ENCODE measurements at places on chromosomes 7 and 10. TPM values are rescaled to one million over a fixed set of nuclear protein-coding genes. Genes with fewer than 3 reads are reported as not detected.

- H3K27ac ChIP-seq = no peak overlapping the region
- no peaks in the 10 kb centered on the region for H3K27me3 ChIP-seq
Observed at GRCh38 chr10:77177589-77177988, 460.0 kb downstream of the KCNMA1 start.

GRCh38 chr10:102113261-102113955 lies 6.8 kb downstream of the LDB1 start:
- H3K27me3 ChIP-seq = no peaks in the 10 kb centered on the region
- H3K27ac ChIP-seq = peak overlapping the region; percentile 69
- DNase-seq = no peak
- H3K36me3 ChIP-seq = peaks cover 25% of the 10 kb centered on the region

DNA sequence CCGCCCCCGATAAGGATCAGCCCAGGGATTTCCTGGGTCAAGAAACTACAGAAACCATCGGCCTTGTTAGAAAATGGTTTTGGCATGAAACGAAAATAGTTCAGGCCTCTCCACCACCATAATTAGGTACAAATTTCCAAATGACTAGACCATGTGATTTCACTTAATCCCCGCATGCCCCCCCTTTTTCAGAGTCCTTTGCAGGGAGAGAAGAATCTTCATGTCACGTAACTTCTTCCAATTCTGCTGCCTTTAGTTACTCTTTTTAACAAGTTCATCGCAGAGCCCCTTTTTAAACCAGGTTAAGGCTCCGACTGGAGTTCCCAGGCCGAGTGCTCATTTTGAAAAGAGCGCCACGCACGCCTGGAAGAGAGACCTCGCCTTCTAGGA lies 3.4 kb downstream of the PDGFA start:
- no peak overlapping the region for H3K27ac ChIP-seq
- H3K4me3 ChIP-seq = no peak overlapping the region
- no peak for DNase-seq
- no peaks in the 10 kb centered on the region for H3K4me1 ChIP-seq
- no peaks in the 10 kb centered on the region for H3K36me3 ChIP-seq
- H3K27me3 ChIP-seq = peaks cover under 1% of the 10 kb centered on the region

DNA sequence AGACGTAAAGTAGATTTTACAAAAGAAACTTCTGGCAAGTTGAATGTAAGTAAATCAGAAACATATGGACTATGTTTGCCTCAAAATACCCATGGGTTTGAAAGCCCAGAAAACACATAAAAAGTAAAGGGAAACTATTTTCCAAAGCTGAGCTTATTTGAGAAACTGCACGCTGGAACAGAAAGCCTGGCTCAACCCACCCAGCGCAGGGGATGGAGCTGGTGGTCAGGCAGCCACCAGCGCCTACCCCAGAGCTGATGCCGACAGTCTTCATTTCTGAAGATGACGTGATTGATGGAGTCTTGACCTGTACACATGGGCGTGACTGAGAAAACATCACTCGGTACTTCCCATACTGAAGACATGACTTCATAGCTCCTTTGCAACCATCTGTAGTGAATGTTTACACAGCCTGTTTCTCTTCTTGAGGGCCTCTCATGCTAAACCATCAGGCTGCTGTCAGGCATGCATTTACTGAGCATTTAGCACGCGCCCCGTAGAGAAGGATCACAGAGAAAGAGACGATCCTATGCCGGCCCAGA lies 232.6 kb upstream of the AUTS2 start:
- H3K4me3 ChIP-seq = no peak overlapping the region
- no peaks in the 10 kb centered on the region for H3K4me1 ChIP-seq
- no peaks in the 10 kb centered on the region for H3K36me3 ChIP-seq
- DNase-seq = no peak
- no peaks in the 10 kb centered on the region for H3K27me3 ChIP-seq
- H3K27ac ChIP-seq = no peak overlapping the region

DNA sequence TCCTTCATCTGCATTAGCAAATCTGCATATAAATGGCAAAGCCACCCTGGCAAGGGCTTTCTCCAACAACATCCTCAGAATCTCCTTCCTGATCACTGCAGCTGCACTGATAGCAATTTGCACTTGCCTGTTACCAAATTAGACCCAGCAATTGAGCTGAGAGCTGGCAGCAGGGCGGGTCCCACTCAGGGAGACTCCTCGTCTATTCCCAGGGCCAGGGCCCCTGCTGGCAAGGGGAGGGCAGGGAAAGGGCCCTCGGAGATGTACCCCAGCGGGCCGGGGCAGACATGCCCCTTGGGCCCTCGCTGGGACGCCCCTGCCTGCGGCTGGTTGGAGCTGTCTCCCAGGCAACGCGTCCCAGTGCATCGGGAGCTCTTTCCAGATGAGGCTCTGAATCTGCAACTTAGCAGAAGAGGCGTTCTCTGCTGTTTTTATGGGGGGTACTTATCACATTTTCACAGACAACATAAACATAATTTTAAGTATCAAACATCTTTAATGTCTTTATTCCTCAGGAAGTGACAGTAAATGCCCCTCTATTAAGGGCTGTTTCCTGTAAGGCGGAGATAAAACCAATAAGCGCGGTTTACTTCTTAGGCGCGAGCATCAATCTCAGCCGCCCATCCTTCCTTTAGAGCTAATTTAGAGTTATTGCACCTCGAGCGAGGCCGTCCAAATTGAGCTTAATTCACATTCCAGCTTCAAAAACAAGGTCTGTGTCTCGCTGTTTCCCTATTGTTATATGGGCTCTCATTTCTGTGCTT lies 249.0 kb upstream of the PPP2R2D start:
- no peak for DNase-seq
- H3K4me1 ChIP-seq = no peaks in the 10 kb centered on the region
- no peak overlapping the region for H3K27ac ChIP-seq
- no peaks in the 10 kb centered on the region for H3K27me3 ChIP-seq

DNA sequence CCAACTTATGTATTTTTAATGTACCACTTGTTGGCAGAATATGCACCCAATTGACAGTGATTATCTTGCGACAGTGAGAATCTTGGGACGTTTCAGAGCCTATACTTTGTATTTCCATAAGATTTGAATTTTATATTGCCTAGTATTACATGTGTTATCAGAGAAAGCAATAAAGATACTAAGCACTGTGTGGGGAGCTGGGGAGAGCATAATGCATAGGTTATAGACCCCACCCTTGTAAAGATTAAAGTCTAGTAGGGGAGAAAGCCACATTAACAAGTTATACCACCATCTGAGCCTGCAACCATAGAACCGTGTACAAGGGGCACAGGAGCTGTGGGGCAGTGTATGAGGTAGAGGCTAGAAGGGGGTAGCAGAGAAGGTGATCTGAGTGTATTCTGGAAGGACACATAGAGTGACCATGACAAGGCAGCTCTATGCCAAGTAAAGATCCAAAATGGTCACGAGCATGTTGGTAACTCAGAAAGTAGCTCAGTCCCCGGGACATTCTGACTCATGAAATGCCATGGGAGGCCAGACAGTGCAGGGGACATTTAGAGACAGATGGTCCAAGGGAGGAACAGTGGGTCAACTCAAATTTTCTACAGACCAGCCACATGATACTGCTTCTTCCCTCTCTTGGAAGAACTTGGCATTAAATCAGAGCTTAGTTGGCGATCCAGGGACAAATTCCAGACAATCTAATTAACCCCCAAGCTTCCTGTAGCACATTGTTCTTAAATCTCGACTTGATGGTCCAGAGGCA lies 84.5 kb downstream of the ADRA2A start:
- no peaks in the 10 kb centered on the region for H3K4me1 ChIP-seq
- no peaks in the 10 kb centered on the region for H3K36me3 ChIP-seq
- DNase-seq = no peak
- no peak overlapping the region for H3K4me3 ChIP-seq

DNA sequence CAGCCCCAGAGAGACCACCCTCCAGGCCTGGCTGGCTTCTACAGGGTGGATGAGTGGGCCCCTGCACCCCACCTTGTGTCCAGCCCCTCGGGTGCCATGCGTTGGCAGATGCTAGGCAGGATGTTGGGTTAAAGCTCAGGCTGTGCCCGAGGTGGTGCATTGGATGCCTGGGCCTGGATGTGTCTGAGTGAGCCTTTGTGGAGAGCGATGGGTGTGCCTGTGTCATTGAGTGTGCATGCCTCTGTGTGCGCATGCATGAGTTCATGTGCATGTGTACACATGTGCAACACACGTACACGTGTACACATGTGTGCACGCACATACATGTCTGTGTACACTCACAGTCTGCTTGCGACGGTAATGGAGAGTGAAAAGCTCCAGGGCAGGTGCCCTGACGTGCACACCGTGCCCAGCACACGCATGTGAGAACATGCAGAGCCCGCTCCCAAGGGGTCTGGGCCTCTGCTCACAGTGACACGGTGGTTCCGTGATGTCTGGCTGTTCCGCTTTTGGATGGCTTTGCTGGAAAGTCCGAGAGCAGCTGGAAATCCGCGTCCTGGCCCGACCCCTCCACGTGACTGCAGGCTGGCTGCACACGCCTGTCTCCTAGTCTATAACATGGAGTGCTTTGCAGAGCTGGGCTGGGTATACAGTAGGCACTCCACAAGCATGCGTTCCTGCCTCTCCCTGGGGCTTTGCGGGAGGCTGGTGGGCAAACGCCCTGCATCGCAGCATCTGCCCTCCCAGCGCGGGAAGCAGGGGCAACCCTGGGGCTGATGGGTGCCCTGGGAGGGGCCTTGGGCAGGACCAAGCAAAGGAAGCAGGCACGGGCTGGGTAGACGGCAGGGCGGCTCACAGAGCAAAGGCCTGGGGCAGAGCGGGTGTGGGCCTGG lies 36.9 kb downstream of the ELFN1 start:
- H3K4me3 ChIP-seq = no peak overlapping the region
- no peak overlapping the region for H3K27ac ChIP-seq
- no peaks in the 10 kb centered on the region for H3K36me3 ChIP-seq
- no peaks in the 10 kb centered on the region for H3K27me3 ChIP-seq
- no peak for DNase-seq

NUTM2E gene
- total RNA-seq = 0.58 TPM

SMIM30 gene
- total RNA-seq = 42.2 TPM
